ENCODE measurements at places on chromosomes 7 and 10.

- DNase-seq: no peak
Observed at GRCh38 chr10:52551046-52551445, 221.5 kb downstream of the MBL2 start.

GRCh38 chr7:92836489-92836999, at the start of gene CDK6:
Gene CDK6 (minus strand): TSS chr7:92836573. CDS start chr7:92833323, 3,250 bp downstream.
- DNase-seq: peak; percentile 78

GRCh38 chr10:28991333-28992270, 297.3 kb upstream of the LYZL1 start:
- DNase-seq: peak; percentile 29

GRCh38 chr7:158734861-158735260, 30.3 kb upstream of the NCAPG2 start:
- DNase-seq: no peak

DNA sequence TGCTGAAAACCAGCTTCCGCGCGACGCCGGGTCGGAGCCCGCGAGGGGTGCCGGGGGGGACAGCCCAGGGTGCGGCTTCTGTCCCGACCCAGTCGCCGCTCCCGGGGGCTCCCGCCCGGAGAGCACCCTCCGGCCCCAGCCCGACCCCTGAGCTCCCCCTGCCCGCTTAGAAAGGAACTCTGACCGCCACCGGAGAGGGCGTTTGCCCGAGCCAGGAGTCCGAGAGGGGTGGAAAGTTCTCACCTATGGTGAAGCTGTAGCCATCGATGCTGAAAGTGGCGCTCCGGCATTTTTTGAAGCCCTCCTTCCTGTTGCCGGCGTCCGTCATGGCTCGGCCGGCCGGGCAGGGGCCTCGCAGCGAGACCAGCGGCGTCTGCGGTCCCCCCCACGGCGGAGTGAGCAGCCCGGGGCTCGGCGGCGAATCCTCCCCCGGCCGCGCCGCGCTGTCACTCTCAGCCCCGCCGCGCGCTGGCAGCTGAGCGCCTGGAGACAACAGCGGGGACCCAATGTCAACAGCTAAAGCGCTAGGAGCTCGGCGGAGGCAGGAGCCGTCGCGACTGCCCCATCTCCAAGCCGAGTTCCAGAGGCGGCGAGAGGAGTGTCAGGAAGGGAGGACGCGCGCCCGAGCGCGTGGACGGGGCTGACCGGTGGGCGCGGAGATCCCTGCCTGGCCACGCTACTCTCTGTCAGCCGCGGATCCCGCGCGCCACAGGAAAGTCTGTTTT, 191.6 kb downstream of the LSM5 start:
- no peak for DNase-seq

DNA sequence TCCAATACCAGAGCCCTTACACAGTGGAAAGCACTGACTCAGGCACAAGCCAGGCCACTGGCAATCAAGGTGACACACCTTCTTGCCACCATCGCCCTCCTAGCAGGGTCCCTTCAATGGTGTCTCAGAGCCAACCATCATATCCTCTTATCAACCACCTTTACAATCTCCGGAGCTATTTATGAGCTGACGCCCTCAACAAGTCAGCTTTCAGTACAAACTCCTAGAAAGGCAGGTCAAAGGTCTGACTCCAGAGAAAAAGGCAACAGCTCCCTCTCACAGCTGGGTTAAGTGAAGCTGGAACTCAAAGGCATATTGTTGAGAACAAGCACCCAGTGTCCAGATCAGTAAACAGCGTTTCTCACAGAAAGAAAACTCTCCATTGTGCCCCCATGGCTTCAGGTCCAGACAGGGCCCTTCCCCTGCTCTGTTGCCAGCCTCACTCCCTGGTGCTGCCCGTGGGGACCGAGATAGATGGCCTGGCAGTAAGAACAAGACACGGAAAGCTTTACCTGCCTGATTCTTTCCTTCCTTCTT, 2.4 kb downstream of the ZNF3 start:
- DNase-seq: no peak

GRCh38 chr10:30752481-30752881, 122.9 kb upstream of the LYZL2 start:
- no peak for DNase-seq

- DNase-seq: no peak
Observed at GRCh38 chr7:107181172-107181571, 12.4 kb downstream of the HBP1 start.

DNA sequence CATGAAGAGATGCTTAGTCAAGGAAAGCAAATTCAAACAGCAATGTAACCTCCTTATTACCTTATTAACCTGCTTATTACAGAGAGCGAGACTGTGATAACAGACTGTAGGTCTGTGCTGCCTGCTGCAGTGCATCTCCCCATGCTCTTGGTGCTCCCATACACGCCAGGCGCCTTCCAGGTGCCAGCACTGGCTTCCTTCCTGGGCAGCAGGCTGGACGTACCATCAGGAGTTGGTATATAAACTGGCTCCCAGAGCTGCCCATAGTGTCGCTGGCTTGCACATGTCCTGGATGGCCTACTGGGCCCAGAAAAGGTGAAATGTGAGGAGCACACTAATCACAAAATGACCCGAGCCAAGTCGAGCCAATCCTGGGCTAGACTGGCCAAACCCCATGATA, 13.5 kb downstream of the ATP6V0E2 start:
- no peak for DNase-seq

GRCh38 chr7:27269455-27269854, 26.9 kb downstream of the EVX1 start:
- no peak for DNase-seq

- DNase-seq: no peak
Observed at GRCh38 chr7:28239823-28240204, 59.2 kb upstream of the JAZF1 start.

DNA sequence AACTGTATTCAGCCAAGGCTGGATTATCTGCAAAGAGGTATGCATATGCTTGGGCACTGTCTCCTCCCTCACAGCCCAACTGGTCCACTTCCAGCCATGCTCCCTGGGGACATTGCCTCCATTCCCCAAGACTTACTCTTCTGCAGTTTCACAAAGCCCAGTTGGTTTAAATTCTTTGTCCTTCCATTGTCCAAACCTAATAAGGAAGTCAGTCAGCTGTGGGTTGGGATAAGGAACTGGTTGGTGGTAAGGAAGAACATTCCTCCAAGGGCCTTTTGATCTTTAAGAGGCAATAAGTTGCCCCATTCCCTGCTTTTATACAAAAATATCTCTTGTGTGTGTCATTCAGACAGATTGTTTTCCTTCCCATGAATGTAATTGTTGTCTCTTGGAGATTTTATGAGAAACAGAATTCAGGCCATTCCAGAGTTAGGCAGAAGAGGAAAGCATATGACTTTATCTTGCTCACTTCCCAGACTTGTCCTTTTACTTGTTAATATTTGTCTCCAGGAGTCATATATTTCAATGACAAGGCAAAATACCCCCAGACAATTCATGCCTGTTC, 673.7 kb downstream of the SUGCT start:
- DNase-seq: no peak

DNA sequence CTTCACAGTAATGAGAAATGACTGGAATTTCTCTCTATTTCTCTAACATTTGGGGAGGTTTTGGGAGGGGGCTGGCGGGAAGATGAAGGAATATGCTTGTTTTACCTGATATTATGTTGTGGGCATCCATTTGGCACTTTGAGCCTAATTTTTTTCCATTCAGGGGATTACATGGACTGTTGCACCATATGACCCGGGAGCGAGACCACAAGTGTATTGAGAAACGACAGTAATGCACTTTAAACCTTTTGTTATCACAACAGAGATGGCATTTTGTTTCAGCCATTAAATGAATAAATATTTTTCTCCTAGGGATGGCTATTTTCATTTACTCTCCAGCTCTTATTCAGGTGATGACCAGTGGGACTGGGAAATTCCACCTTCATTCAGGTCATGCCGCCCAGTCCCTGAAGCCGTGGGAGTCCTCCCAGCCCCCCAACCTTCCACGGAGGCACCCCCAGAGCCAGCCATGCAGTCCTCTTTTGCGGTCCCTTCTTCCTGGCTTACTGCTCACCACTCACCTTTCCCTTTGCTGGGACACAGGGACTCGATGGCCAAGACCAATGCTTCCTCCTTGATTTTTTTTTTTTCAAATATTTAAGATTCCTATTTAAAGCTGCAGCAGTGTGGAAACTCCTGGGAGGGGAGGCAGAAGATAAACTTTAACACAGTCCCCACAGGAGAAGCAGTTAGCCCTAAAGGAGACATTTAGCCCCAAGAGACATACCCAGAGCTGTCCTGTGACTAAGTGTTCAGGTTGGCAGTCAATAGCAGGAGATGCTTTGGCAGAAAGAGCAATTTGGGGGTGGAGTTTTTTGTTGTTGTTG, 190.9 kb upstream of the YAE1 start:
- DNase-seq: no peak

DNA sequence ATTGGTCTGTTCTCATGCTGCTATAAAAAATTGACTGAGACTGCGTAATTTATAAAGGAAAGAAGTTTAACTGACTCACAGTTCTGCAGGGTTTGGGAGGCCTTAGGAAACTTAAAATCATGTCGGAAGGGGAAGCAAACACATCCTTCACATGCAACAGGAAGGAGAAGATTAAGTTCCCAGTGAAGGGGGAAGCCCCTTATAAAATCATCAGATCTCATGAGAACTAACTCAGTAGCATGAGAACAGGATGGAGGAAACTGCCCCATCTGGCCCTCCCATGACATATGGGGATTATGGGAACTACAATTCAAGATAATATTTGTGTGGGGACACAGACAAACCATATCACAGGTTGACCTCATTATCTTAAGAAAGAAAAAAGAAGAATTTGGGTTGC, 134.5 kb downstream of the PPP1R3A start:
- DNase-seq: no peak

GRCh38 chr10:75408911-75409885, 7.6 kb upstream of the ZNF503 start:
- no peak for DNase-seq

GRCh38 chr7:12316925-12317324, 86.7 kb downstream of the VWDE start:
- no peak for DNase-seq

- no peak for DNase-seq
Observed at GRCh38 chr7:120997882-120998474, 9.5 kb downstream of the CPED1 start.
